ENCODE measurements at places on chromosomes 1 and 21. TPM values are rescaled to one million over a fixed set of nuclear protein-coding genes. Genes with fewer than 3 reads are reported as not detected.

The TNFAIP8L2 gene
- total RNA-seq = 0.11 TPM

The ZNF593OS gene
- not detected for total RNA-seq

The PHF13 gene
- total RNA-seq = 10.8 TPM

The KLF17 gene
- not detected for total RNA-seq

The LCE1A gene
- not detected for total RNA-seq

The CHAF1B gene
- total RNA-seq = 2.0 TPM

The TNFRSF8 gene
- under 0.01 TPM for total RNA-seq

The NASP gene
- total RNA-seq = 78.0 TPM

The PTPN22 gene
- not detected for total RNA-seq

The IL23R gene
- not detected for total RNA-seq

The CA6 gene
- 0.11 TPM for total RNA-seq

The LCE2A gene
- not detected for total RNA-seq

The IFNLR1 gene
- total RNA-seq = not detected

The DCST1 gene
- total RNA-seq = not detected

The ELAPOR1 gene
- total RNA-seq = under 0.01 TPM

The RYR2 gene
- total RNA-seq = 0.22 TPM

The TAS1R1 gene
- total RNA-seq = not detected

The UROD gene
- total RNA-seq = 191 TPM

Measured in dermis lymphatic vessel endothelial cell (primary cell).